ENCODE measurements at places on chromosomes 1 and 21.

- DNase-seq = no peak
Observed at GRCh38 chr1:89112871-89113613, 12.9 kb downstream of the GBP2 start.

- no peak for DNase-seq
Observed at GRCh38 chr1:184114818-184115398, 63.4 kb downstream of the TSEN15 start.

GRCh38 chr1:82700476-82700875 lies 899.7 kb downstream of the ADGRL2 start:
- no peak for DNase-seq

GRCh38 chr1:80640978-80641377 lies 1159.8 kb upstream of the ADGRL2 start:
- DNase-seq = no peak

DNA sequence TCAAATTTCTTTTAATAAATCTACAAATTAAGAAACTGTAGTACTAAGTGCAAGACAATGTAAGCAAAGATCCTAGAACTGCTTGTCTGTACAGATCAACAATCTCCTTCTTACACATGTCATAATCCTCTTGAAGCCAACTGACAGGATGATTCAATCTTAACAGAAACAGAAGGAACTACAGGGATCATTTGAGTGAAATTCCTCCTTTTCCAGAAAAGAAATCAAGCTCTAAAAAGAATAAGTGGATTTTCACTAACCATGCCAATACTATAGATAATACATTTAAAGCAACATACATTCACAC lies 53.2 kb downstream of the RAB3GAP2 start:
- DNase-seq = no peak

DNA sequence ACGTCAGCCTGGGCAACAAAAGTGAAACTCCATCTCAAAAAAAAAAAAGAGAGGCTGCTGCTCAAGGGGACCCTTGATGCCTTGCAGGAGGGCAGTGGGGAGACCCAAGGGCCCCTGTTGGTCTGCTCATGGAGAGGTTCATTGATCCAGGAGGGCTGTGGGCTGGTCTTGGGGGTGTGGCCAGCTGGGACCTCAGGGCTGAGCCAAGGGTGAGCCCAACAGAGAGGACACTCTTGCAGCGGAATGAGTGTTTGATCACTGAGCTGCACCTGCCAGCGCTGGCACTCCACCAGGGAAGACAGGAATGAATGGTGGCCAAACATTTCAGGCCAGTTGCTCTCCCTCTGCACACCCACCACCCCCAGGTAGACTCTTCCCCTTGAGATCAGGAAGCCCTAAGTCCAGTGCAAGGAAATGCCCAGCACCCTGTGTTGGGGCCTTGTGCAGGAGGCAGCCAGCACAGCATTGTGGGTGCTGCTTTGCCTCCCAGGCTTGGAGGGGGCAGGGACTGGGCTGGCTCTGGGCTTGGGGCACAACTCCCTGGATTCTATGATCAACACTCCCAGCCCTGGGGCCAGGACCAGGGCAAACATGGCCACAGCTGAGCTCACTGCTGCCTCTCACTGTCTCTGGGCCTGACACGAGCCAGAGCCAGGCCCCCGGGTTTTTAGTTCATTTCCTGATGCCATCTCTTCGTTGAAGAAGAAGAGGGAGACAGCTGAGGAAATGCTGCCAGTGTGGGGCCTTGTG lies 50.7 kb downstream of the IRF2BP2 start:
- no peak for DNase-seq

DNA sequence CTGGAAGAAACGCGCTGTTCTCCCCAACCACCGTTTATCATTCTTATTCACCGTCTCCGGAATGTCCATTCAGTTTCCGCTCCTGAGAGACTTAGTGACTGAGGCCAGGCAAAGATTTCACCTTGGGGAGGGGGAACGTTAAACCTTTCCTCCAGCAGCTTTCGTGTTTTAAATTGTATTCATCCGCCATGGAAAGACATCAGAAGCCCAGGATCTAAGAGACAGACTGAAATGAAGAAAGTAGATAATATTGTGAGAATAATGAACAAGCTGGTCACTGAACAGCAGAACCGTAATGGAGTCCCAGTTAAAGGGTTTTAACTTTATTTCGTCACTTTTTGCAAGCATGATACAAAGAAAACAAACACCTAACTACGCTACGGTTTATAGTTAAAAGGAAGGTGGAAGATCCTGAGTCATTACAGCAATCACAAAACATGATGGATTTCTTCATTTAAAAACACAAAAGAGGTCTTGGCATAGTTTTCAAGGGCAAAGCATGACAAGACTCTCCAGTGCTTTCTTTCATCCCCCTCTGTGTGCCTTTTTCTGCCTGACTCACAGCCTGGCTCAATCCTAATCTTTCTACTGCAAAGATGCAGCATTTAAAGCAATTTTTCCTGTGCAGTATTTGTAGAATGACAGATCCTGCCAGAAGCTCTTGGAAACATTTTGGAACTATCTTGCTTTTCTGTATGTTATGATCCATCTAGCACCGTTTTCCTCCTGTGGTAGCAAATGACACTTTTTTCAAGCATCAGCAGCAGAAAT lies 722 bp upstream of the SLC19A2 start:
- DNase-seq = no peak

DNA sequence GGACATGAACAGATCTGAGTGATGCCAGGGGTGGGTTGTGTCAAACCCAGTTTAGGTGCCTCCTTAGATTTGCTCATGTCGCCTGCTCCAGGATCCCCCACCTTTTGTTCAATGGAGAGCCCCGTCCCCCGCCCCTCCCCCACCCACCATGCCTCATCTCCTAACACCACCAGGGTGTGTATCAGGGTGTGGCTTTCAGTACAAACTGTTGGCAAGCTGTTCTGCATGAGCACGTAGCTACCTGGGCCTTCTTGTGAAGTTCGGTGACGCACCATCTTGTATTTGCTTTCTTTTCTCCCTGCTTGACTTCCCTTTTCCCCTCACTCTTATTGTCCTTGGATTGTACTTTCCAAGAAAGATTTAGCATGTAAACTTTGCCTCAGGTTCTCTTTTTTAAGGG lies 94.8 kb downstream of the EBNA1BP2 start:
- no peak for DNase-seq

- no peak for DNase-seq
Observed at GRCh38 chr21:39597595-39597994, 15.1 kb upstream of the B3GALT5 start.

- no peak for DNase-seq
Observed at GRCh38 chr1:41217441-41217840, 24.7 kb downstream of the SCMH1 start.

- no peak for DNase-seq
Observed at GRCh38 chr1:186016856-186017255, 282.7 kb downstream of the HMCN1 start.

- no peak for DNase-seq
Observed at GRCh38 chr1:93805027-93805610, 73.9 kb downstream of the DNTTIP2 start.

DNA sequence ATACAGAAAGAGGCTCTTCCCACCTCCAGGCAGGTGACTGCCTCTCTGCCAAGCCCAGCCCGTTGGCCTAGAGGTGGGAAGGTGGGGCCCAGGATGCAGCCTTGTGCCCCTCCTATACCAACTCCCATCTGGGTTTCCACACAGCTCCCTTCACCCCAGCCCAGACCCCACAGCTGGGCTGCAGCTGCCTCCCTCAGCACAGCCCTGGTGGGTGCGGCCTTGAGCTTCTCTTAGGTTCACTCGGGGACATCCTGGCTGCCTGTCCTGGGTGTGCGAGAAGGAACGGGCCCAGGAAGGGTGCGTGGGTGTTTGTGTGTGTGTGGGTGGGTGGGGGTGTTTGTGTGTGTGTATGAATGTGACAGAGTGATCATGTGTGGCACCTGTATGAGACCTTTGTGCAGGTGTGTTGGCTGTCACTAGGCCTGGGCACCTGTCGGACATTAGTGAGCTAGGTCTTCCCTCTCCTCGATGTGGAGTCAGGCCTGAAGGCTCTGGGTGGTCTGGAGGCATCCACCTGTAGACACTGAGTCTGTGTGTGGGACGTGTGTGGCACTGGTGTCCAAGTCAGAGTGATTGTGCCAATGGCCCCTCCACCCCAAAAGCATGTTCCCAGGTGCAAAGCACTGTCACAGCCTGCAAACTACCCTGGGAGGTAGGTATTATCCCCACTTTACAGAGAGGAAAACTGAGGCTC lies 30.7 kb downstream of the FOXO6 start:
- DNase-seq = no peak

GRCh38 chr1:156654700-156655099 lies 12.8 kb downstream of the BCAN start:
- DNase-seq = no peak

- DNase-seq = no peak
Observed at GRCh38 chr21:17536381-17536780, 23.5 kb downstream of the CXADR start.

DNA sequence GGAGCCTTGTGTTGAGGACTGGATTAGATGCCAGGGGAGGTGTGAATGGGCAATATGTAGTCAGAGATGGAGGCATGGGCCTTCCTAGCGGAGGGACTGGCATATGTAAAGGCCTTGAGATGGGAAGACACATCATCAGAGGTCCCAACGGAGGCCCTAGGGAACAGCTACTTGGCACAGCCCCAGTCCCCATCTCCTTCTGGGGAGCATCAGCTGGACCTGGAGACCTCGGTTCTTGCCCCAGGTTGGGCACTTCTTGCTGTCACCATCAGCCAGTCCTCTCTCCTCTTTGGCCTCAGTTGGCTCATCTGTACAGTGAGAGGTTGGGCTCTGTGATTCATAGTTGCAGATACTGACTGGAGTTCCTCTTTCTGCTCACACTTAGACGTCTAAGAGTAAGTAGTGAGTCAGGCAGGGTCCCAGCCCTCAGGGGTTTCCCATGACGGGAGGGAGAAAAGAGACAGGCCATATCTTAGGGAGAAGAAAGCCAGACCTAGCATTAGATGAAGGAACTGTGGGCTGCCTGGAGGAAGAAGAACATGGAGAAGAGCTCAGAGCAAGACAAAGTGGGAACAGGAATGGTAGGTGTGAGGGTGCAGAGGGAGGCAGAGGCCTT lies 3.4 kb upstream of the MARCKSL1 start:
- DNase-seq = no peak

DNA sequence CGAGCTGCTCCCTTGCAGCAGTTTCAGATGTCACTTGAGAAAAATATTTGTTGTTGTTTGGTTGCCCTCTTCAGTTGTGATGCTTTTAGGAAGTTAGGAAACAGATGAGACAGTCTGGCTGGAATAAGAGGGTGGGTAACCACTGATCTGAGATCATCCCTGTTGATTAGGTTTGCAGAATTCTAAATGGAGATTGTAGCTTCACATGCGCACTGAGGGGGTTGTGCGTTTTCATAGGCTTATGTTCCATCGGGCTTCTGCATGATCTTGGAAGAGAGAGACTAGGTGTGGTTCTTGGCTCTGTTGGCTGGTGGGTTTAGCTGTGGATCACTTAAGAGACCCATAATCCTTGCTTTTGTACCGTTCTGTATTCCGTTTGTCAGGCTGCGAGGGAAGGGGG lies 108.1 kb downstream of the CAMTA1 start:
- DNase-seq = no peak

DNA sequence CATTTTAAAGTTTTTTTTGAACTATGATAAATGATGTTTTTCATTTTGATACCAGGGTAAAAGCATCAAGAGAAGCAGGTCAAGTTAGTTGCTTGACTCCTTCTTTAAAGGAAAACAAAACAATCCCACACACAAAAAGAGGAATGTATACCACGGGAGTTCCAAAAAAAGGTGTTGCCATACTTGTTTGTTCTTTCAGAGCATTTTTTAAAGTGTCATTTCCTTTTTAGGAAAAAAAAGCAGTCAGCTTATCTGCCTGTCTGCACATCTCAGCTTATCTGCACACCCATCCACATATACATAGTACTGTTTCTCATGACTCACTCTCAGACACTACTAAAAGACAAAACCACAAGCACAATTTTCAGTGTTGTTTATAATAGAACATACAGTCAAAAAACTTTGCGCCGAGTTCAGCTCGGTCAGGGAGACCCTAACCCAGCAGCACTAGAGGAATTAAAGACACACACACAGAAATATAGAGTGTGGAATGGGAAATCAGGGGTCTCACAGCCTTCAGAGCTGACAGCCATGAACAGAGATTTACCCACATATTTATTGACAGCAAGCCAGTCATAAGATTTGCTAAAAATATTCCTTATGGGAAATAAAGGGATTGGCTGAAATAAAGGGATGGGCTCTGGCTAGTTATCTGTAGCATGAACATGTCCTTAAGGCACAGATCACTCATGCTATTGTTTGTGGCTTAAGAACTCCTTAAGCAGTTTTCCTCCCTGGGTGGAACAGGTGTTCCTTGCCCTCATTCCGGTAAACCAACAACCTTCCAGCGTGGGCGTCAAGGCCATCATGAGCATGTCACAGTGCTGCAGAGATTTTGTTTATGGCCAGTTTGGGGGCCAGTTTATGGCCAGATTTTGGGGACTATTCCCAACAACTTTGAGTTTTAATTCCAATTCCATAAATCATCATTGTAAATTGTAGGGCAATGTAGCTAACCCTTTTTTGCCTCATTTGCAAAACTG lies 11.4 kb upstream of the MNDA start:
- no peak for DNase-seq

- DNase-seq = no peak
Observed at GRCh38 chr1:194004146-194004545, 817.7 kb upstream of the B3GALT2 start.

DNA sequence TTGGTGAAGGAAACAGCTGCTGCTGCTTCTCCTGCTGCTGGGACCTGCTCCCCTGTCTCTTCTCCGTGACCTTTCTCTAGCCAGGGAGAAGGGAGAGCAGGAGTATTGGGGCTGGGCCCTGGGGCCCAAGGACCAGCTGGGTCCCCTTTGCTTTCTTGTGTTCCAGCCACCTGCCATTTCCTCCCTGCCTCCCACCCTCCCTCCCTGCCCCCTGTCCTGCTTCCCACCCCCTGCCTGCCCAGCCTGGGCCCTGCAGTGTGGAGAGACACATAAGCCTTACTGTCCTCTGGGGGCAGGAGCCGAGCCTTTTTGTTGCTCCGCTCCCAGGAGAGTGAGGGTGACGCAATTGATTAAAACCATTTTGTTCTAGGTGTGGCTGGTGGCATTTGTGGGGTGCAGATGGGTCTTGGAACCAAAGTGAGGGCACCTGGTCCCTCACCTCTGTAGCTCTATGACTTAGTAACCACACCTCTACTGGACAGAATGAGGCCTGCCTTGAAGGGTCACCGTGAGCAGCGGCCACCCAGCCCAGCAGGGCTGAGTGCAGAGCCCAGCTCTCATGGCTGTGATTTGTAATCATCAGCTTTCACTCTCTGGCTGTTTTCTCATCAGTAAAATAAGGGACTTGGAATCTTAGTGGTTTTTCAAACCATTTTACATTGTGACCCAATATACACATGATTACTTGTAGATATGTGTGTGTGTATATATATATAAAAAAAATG lies 13.9 kb upstream of the TMEM222 start:
- DNase-seq = no peak

- DNase-seq = no peak
Observed at GRCh38 chr21:41166884-41167283, 1.1 kb upstream of the BACE2 start.

- DNase-seq = no peak
Observed at GRCh38 chr1:183628537-183628936, 7.0 kb downstream of the ARPC5 start.

DNA sequence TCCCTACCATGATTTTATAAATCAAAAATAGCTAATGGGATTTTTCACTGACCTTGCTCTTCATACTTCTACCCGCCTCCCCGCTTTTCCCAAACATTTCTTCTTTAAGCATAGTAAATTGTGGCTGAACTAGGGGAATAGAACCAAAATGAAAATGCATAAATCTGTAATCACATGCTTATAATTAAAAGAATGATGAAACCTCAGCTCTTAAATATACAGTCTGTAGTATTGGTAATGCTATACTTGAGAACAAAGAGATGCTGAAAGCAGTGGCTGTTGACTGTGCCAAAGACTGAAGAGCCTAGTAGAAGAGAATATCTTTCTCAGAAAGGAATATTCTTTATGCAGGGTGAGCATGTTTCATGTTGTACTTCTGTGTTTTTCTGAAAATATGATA lies 249.1 kb downstream of the GREM2 start:
- DNase-seq = no peak
